ENCODE measurements at places on chromosomes 3 and 15.

GRCh38 chr3:69774029-69774428 is 34.8 kb downstream of the MITF start:
- DNase-seq = no peak

GRCh38 chr3:33833408-33834095 is 35.1 kb downstream of the PDCD6IP start:
- no peak for DNase-seq

GRCh38 chr3:181823716-181824115 is 112.0 kb downstream of the SOX2 start:
- no peak for DNase-seq

- no peak for DNase-seq
Measured at GRCh38 chr15:91171334-91171733, 71.3 kb downstream of the SV2B start.

GRCh38 chr3:179473565-179473964 is 22.3 kb upstream of the GNB4 start:
- no peak for DNase-seq

GRCh38 chr15:57921371-57921770 is 144.1 kb downstream of the ALDH1A2 start:
- no peak for DNase-seq

GRCh38 chr15:91142106-91142744 is 42.2 kb downstream of the SV2B start:
- no peak for DNase-seq

- no peak for DNase-seq
Measured at GRCh38 chr3:42510325-42510724, 7.9 kb downstream of the VIPR1 start.

DNA sequence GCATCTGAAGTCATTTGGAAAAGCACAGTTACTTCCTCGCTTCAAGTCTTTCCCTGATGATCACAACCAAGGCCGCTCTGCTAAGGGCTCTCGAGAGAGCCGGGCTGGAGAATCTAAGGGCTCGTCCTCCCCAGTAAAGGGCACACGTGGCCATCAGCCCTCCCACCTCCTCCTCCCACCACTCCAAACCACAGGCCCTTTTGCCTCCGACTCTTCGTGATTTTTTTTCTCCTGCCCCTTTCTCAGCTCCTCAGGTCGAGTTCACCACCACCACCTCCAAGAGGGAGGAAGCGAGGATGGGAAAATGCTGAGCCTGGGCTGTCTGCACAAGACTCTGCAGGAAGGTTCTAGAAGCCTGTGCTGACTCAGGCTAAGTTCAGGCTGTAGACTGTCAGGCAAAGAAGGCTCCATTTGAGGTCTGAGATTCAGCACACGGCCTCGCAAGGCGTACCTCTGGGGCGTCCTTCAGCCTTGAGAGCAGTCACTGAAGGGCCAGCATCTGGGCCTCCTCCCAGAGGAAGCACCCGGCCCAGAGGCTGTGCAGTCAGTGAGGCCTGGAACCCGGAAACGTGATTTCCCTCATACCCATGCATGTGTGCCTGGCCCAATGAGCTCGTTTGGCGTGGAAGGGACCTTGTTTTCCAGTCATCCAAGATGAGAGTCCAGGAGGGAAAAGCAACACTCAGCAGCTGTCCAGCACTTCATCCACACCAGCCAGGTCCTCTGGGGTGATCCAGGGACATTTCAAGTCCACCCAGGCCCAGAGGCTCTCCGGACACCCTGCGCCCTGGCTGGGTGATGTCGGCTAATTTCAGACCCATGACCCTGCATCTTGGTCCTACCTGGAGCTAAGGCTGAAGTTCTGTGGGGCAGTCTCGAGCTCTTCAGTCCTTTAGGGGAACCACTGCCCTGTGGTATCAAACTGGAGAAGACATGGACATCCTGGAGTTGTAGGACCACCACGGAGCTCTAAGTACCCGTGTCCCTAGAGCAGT is 196.8 kb downstream of the XXYLT1 start:
- no peak for DNase-seq

GRCh38 chr3:195118671-195119070 is 152.3 kb downstream of the XXYLT1 start:
- DNase-seq = no peak

DNA sequence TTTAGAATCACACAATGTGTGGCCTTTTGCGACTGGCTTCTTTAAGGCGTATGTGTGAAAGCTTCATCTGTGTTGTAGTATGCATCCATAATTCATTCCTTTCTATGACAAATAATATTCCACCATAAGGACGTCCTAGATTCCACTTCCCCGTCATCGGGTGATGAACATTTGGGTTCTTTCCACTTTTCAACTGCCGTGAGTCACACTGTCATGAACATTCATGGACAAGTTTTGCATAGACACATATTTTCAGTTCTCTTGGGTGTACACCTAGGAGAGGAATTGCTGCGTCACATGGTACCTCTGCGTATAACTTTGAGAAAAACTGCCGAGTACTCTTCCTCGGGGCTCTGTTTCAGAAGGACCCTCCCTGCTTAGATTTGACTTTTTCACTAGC is 97.3 kb downstream of the TOP2B start:
- DNase-seq = no peak

DNA sequence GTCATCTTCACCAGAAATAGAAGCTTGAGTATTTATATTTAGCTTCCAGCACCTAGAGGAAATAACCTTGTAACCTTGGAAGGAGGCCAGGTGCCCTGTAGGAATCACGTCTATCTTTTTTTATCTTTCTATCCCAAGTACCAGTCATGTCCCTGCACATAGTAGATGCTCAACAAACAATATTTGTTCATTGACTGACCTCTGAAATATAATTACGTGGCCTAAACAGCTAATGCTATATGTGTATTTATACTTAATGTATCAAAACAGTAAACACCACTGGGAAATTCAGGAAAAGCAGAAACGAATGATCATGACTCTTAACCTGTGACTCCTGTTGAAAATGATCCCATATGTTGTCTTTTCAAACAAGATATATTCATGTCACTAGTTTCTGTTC is 97.9 kb upstream of the ADAMTSL3 start:
- no peak for DNase-seq

Data from activated CD4-positive, alpha-beta T cell treated with anti-CD3 and anti-CD28 coated beads for 36 hours (primary cell).